ENCODE measurements at places on chromosomes 2 and 18.

GRCh38 chr2:167249197-167249596 lies 360.9 kb downstream of the XIRP2 start:
- no peak for DNase-seq

DNA sequence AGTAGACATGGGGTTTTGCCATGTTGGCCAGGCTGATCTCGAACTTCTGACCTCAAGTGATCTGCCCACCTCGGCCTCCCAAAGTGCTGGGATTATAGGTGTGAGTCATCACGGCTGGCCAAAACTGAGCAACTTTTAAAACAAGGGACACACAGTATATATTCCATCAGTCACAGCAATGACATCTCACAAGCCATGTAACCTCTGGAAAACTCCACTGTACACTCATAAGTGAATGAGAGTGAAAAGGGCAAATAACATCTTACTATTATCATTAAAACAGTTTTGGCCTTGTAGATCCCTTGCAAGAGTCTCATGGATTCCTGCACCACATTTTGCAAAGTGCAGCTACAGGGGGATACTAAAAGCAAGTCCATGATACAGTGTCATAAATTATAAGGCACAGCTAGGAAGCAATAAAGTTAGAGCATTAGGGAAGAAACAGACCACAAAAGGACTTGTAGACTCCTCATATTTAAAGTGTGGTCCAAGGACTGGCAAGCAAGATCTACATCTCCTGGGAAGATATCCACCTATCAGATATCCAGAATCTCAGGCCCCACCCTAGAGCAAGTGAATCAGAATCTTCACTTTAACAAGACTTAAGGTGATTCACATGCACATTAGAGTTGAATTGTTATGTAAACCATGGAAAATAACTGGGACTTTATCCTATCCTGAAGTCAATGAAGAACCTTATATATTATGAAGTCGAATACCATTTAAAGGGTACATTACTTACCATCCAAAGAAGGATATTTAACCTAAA lies 5.7 kb downstream of the SMC6 start:
- no peak for DNase-seq

DNA sequence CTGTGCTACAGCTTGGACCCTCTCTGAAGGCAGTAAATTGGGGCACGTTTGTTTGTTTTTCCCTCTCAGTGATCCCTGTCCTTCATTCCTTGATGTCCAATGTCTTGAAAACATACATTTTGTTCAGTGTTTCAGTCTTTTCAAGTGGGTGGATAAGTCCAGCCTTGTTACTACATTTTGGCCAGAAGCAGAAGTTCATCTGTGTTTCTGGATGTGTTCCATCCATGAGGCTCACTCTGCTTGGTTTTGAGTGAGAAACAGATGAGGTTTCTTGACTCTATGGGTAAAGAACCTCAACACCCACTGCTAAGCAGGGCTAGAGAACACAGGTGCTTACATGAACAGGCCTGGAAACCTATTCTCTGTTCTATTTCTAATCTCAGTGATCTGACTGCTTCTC lies 74.5 kb upstream of the RFX8 start:
- DNase-seq = no peak

DNA sequence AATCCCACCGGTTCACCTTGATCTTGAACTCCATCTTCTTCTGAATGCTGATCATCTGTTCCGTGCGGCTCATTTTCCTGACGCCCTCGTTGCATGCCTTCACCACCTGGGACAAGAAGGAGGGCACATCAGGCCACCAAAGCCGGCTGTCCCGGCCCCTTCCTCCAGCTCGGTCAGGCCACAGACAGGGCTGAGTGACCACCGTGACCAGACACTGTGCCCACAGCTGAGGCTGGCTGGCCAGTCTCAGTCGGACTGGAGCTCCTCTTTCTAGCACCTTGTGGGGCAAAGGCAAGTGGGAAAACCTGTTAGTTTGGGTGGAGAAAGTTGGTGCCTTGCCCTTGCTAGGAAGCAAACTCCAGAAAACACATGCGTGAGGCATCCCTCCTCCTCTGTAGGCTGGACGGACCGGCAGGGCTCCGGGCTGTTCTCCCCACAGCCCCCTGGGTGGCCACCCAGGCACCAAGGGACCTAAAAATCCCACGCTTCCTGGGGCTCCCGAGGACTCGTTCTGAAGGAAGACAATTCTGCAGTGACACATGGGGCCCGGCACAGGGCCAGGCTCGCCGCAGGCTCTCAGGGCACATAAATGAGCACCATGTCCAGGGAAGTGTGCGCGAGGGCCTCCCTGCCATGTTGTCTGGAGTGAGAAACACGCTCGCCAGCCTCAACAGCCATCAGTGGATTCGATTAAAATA lies 15.3 kb downstream of the SNORC start:
- DNase-seq = no peak

DNA sequence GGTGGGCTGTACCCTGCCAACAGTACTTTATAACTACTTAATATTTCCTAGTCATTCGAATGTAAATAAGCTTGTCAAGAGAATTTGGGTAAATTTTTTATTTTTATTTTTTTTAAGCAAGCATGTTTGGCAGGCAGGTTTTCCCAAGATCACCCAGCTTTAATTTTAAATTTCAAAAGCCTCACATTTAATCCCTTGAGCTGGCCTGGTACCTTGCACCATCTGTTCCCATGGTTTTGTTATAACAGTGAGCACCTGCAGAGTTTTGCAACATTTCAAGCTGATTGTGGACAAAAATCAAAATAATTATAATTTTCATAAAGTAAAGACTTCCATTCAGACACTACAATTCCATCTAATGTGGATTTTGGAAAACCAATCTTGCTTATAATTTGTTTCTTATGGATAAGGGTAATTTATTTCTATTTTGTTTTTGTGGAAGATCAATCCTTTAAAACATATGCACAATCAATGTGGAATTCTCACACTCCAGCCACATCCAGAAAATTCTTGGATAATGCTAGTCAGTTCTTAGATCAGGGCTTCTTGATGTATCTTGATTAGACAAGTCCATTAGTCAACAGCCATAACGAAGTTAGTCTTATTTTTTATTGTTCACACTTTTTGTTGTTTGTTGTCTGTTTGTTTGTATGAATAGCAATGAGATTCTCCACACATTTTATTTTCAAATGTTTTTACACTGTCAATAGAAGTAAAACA lies 689.3 kb downstream of the NR4A2 start:
- DNase-seq = no peak

DNA sequence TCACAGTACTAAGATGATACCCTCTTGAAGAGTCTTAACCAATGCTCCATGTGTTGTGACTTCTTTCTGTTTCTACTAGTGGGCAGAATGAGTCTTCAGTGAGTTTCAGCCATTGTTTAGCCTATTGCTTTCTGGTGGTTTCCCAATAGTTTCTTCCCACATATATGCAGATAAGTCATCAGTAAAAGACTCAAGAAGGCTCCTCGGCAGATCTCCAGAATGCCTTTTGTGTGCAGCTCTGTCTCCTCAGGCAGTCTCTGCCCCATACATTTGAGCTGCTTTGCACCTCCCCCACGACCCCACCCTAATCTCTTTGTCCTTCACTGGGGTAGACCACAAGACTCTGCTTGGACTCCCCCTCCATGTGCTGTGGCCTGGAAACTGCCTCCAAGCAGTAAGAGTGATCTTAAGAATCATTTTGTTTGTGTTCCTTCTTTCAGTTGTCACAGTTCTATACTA lies 71.6 kb upstream of the CHRNA1 start:
- DNase-seq = peak; percentile 9

DNA sequence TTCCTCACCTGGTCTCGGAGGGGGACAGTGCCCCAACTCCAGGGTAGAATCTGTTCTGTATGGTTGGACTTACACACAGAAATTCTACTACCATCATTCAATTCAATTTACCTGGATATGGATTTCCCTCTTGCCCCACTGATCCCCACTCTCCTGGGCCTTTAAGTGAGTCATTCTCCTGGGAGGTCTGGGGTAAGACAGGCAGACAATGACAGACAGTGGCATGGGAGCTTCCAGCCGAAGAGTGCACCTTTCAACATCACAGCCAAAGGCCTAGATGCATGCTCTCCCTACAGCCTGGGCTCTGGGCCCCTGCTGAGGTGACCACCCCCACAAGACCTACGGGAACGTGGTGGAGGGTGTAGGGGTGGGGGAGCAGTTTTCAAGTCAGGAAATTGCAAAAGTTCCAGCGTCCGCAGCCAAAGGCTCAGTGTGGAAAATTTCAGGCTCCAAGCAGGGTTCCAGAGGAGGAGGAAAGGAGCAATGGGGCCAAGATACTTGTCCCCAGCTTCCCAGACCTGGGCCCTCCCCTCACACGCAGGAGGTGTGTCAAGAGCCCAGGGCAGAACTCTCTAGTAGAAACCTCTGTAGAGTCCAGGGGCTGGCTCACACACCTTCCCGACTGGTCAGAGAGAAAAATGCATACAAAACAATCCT lies 296.4 kb downstream of the CYP26B1 start:
- DNase-seq = no peak

DNA sequence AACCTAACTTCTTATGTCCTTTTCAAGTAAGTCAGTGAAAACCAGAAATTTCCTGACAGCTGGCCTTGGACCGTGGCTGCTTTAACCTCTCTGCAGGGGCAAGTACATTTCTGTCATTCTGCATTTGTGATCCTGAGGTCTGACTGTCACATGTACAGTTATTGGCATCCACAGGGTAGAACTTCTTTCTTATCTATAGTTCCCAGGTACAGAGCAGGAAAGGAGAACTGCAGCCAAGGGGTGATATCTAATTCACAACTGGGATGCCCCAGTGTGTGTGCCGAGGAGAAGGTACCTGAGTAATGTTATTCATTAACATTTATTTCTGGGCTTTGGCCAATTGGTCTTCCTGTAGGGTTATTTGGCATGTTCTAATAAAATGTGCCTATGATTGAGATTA lies 468.9 kb downstream of the PARD3B start:
- DNase-seq = no peak

DNA sequence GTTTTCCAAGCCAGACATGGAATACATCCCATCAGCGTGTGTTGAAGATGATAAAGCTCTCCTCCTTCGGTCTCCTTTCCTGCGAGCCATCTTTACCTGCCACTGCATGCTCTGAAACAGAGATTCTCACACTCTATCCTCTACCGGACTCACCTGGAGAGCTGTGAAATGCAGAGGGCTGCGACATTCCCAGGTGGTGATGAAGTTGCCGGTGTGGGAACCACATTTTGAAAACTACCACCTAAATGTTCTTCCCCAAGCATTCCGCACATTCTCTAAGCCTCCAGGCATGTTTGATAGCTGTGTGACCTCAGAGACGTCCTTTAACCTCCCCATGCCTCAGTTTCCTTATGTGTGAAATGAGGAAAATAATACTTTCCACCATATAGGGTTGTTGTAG lies 226.2 kb upstream of the RAB6C start:
- no peak for DNase-seq

DNA sequence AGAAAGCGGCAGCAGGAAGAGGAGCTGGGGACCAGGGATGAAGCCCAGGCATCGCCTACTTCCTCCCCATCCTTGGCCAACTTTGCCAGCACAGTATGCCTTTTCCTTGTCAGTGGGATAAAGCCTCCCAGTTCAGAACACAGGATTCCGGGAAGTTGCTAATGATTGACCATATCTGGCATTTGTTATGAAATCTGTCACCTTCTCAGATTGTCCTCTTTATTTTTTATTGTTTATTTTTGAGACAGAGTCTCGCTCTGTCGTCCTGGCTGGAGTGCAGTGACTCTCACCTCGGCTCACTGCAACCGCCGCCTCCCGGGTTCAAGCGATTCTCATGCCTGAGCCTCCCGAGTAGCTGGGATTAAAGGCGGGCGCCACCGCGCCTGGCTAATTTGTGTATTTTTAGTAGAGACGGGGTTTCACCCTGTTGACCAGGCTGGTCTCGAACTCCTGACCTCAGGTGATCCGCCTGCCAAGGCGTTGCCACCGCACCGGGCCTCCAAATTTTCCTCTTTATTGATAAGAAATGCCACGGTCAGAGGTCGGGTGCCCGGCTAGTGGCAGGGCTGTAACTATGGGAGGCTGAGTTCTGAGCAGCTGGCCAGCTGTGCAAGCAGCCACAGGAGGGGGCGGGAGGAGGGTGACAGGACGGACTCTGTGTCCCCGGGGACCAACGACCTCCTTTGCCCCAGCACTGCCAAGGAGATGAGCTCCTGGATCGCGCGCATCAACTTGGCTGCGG lies 24.4 kb downstream of the PSD4 start:
- DNase-seq = no peak

- peak; percentile 6 for DNase-seq
Measured at GRCh38 chr2:76080154-76080553, 369.4 kb upstream of the GCFC2 start.

GRCh38 chr2:71936076-71937030 lies 211.3 kb downstream of the CYP26B1 start:
- DNase-seq = no peak

DNA sequence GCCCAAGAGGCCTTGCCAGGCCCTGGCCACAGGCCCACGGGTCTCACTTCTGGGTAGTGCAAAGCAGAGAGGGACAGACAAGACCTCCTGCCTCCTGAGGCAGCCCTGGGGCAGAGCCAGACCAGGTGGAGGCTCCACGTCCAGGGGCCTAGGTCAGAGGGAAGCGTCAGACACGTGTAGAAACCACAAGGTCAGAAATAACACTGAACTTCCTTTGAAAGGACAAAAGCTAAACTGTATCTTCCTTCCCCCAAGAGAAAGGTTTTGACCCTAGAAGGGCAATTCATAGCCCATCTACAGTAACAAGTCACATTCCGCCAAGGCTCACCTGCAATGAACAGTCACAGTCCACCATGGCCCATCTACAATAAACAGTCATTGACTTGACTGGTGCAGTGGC lies 17.9 kb downstream of the SDC1 start:
- no peak for DNase-seq

GRCh38 chr2:147937744-147938349 lies 82.7 kb downstream of the ORC4 start:
- DNase-seq = peak; percentile 13

GRCh38 chr2:233470011-233470687 lies 96.4 kb downstream of the USP40 start:
- DNase-seq = no peak

- no peak for DNase-seq
Measured at GRCh38 chr2:96396095-96396494, 60.5 kb downstream of the NCAPH start.

DNA sequence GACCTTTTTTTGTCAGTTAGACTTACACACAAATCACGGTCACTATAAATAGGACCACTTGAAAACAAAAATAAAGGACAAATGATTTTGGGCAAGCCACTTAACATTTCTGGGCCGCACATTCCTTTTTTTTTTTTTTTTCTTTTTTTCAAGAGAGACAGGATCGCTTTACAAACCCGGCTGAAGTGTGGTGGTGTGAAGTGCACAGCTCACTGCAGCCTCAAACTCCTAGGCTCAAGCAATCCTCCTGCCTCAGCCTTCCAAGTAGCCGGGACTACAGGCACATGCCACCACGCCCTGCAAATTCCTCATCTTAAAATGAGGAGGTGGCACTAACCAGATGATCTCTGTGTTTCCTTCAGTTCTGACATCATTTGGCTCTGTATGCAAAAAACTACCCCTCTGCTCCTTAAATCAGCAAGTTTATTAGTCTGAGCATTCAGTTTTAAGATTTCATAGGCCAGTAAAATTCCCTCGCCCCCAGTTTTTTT lies 28.3 kb upstream of the MRO start:
- no peak for DNase-seq

DNA sequence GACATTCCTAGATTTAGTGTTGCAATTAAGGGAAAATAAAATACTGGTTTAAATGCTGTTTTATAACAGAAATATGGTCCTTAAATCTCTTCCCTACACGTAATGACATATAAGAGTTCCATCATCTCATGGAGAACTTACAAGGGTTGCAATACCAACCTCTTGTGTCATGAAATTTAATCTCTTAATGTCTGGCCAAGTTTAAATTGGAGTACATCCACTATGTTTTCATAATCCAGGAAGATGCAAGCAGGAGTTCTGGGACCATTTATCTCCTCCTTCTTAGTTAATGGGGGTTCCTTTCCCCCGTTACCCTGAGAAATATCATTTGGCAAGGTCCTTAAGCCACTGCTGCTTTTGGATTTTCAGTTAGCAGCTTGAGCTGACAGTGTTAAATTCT lies 126.0 kb upstream of the ACVR2A start:
- no peak for DNase-seq
